ENCODE measurements at places on chromosomes 12 and 14. TPM values are rescaled to one million over a fixed set of nuclear protein-coding genes. Genes with fewer than 3 reads are reported as not detected.
A peak's percentile ranks its signal among the peaks of the same experiment; 100 is the strongest.

DNA sequence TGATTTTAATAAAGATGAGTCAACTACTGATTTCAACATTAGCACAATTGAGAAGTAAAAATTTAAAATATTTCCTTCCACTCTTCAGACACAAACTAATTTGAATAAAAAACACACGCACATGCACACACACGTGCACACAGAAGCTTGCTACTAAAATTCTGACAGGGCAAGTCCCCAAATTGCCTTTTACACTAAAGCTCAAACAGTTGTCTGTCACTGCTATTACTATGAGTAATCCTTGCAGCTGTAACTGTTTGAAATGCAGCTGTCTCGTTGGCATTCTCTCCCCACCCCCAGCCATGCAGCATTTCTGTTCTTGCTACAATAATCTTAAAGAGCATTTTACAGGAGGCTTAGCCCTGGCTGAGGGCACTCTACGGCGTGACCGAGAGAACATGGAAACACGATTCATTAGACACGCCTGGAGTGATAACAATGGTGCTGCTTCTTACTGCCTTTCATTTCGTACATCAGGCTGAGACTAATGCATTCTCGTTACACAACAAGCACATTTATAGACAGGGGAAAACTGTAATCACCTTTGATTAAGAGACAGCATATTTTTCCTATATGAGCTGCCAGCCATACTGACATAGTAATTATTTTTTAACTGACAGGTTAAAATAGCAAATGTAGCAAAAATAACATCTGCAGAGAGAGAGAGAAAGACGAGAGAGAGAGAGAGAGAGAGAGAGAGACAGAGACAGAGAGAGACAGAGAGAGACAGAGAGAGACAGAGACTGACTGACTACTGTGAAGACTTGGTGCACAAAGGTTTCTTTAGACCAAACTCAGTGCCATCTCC is 153.8 kb downstream of the MED13L start:
- DNase-seq, result peak; percentile 39

DNA sequence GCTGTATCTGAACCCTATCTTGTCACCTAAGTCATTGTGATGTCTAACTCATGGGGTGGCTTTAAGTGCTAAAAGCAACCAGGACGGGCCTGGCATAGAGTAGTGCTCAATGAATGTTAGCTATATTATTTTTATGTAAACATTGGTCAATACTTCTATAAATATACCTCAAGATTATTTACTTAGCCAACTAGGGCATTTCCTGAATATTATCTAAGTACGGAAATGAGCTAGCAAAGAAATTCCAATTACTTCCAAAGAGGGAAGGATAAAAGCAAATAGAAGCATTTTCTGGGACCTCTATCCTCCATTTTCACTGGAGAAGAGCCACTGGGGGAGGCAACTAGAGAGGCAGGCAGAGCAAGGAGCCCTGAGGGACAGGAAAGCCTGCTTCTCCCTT is 20.6 kb downstream of the CCDC92 start:
- no peak for DNase-seq

GRCh38 chr12:46459861-46460545 is 87.4 kb upstream of the SLC38A2 start:
- DNase-seq, result no peak

- DNase-seq, result no peak
Observed at GRCh38 chr12:106601031-106601430, 18.2 kb downstream of the RFX4 start.

DNA sequence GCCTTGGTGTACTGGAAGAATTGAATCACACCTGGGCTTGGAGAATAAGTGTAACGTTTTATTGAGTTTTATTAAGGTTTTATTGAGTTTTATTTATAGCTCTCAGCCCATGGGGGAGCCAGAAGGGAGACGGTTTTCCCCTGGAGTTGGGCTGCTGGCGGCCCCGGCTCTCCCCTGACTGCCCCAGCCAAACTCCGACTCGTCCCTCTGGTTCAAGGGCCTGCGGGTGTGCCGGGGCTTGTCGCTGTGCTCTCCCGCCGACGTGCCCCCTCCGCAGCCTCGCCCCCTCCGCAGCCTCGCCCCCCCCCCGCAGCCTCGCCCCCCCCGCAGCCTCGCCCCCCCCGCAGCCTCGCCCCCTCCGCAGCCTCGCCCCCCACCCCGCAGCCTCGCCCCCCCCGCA is 326.1 kb upstream of the RTL1 start:
- no peak for DNase-seq

The USP44 gene
- total RNA-seq, result 1.8 TPM

DNA sequence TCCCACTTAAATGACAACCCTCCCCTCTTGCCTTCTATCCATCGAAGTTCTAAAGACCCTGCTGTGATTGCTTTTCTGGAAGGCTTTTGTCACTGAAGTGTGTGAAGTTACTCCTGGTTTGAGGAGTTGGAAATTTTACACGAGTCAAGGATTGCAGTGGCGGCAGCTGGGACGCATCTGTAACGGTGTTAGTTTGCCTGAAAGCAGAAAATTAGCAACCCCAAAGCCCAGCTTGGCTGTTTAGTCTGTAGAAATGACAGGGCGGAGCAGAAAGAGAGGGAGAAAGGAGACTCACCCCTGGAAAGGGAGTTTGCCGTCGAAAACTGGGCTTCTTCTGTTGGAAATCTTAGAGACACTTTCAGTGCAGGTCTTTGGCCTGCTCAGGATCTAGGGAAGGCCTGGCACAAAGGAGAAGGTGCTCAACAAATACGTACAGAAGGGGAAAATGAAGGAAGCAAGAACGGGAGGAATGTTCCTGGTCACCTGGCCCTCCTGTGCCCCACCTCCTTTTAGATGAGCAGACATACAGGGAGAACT is 931 bp upstream of the MYF5 start:
- DNase-seq, result no peak

GRCh38 chr14:51395361-51395849 is 155.4 kb downstream of the TMX1 start:
- peak; percentile 94 for DNase-seq

GRCh38 chr14:38404616-38405015 is 148.7 kb upstream of the CLEC14A start:
- peak; percentile 52 for DNase-seq

The CCDC196 gene
- not detected for total RNA-seq

DNA sequence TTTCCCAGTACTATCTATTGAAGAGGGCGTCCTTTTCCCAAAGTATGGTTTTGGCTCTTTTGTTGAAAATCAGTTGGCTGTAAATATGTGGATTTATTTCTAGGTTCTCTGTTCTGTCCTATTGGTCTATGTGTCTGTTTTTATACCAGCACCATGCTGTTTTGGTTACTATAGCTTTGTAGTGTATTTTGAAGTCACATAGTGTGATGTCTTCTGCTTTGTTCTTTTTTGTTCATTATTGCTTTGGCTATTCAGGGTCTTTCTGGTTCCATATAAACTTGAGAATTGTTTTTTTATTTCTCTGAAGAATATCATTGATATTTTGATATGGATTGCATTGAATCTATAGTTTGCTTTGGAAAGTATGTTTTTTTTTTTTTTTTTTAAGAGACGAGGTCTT is 67.4 kb downstream of the ERC1 start:
- DNase-seq, result no peak

- peak; percentile 62 for DNase-seq
Observed at GRCh38 chr12:2052826-2053678, at the start of gene CACNA1C. TSS of gene CACNA1C (plus strand) at chr12:2052987. CDS start at chr12:2053563, 576 bp downstream.

- no peak for DNase-seq
Observed at GRCh38 chr12:56151672-56152131, 685 bp upstream of the MYL6B start.

DNA sequence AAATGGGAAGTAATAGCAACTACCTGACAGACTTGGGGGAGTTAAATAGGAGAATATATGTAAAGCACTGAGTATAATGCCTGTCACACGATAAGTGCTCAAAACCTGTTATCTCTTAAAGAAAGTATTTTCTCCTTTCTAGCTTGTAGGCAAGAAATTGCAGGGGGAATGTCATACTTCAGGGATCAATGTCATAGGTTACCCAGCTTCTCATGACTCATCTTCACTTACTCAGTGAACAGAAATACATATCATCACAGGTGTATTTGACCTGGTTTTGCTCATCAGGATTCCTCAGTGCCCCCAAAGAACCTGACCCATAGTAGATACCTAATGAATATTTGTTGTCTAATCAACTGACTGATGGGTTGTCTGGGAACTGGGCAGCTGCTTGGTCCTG is 285.0 kb upstream of the ATP2B1 start:
- DNase-seq, result no peak

DNA sequence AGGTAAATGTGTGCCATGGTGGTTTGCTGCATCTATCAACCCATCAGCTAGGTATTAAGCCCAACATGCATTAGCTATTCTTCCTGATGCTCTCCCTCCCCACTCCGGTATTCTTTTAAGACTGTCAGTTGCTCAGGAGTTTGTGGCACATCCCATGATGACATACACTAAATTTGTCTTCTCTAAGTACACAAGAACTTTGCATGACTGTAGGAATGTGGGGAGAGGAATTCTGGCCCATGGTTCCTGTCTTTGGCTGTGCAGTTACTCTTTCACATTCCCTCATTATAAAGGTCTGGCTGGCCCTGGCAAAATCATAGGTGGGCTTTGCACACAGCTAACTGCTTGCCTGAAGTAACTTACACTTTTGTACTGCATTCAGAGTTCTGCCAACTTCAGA is 30.3 kb downstream of the HMGA2 start:
- DNase-seq, result no peak

- no peak for DNase-seq
Observed at GRCh38 chr14:75190023-75190422, 13.6 kb upstream of the TMED10 start.

- no peak for DNase-seq
Observed at GRCh38 chr12:21337453-21337852, 2.7 kb upstream of the SLCO1A2 start.

DNA sequence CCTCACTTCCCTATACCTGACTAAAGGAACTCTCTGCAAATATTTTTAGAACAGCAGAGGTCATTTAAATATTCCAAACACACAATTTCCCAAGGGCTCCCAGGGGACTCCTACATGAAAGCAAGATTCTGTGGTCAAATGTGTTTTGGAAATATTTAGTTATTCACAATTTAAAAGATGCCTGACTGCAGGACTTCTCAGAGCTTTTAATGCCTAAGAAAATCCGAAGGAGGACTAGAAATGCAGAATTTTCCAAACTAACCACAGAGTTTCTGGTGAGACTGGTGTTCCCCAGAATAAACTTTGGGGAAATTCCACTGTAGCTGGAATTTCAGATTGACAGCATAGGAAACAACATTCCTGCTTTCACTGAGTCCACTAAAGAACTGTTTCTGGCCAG is 84.8 kb upstream of the MAP1LC3B2 start:
- peak; percentile 30 for DNase-seq

DNA sequence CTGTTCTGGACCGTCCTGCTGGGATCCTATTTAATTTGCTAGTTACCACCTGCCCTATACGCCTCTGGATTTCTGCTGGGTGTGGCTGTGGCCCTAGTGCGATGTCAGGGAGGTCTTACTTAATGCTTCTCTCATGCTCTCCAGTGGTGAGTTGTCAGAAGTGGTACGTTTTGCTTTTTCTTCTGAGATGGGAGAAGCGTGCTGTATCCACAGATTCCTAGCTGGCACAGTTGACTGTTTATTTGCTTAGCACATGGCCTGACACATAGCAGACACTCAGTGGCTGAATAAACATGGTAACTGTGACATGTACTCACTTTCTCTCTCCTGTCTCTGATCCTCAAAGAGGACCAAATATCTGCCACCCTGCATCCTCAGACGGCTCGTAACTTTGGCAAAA is 107.3 kb downstream of the CACNA1C start:
- DNase-seq, result peak; percentile 35

The ZNF385A gene
- 1.6 TPM for total RNA-seq

The RBP5 gene
- not detected for total RNA-seq

- DNase-seq, result peak; percentile 52
Observed at GRCh38 chr14:54207476-54208462, 189.0 kb upstream of the CDKN3 start.

The ORMDL2 gene
- total RNA-seq, result 16.9 TPM

DNA sequence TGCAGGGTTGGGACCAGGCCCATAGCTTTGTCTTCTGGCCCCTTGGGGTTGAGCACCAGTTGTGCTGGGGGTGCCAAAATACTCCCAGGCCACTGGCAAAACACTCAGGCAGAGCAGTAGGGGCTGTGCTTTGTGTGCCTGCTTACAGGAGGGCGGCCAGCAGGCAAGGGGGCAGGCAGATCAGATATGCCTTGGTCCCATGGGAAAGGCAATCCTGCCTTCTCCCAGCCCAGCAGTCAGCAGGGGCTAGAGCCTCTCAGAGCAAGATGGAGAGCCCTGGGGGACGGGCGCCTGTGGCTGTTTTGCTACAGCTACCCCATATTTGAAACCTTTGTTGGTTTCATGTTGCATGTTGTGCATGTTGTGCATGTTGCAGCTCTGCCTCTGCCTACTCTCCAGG is 36.2 kb upstream of the TMX1 start:
- no peak for DNase-seq

The FGFR1OP2 gene
- total RNA-seq, result 37.0 TPM

DNA sequence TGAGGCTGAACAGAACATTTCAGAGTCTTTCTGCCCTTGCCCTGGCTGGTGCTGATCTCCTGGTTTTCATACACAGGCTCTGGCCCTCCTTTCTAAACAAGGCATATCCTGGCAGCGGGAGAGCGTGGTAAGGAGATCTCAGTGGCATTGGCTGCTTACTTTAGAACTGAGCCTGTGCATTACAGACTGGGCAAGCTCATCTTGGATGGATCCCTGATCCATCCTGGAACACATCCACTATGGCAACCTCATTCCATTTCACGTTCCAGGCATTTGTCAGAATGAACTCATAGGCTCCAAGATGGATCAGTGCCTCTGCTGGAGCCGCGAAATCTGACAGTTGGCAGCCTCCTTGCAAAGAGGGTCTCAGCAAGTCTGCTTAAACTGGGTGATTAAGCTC is 224.5 kb upstream of the PELI2 start:
- no peak for DNase-seq

- peak; percentile 16 for DNase-seq
Observed at GRCh38 chr12:127133675-127134335, 1133.2 kb upstream of the TMEM132C start.

The TAS2R50 gene
- total RNA-seq, result 3.1 TPM

- DNase-seq, result no peak
Observed at GRCh38 chr14:104802394-104803184, 1.7 kb downstream of the ZBTB42 start.

The PRR4 gene
- total RNA-seq, result 3.4 TPM

DNA sequence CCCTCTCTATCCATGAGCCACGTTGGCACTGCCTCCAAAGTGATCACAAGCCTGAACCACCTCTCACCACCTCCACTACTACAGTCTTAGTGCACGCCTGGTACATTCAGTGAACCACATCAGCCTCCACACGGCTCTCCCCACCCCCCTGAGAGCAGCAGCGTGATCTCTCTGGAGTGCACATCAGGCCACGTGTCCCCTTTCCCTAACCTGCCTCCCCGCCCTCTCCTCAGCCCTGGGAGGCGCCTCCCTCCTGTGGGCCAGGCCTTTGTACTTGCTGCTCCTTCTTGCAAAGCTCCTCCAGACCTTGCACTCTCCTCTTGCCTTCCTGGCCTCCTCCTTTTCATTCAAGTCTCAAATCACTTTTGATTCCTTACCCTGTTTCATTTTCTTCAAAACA is 49.8 kb downstream of the SLC6A12 start:
- DNase-seq, result no peak

- DNase-seq, result peak; percentile 42
Observed at GRCh38 chr14:50312734-50313054, 570 bp downstream of the DMAC2L start.

GRCh38 chr14:89215531-89215930 is 201.5 kb downstream of the FOXN3 start:
- DNase-seq, result no peak

The PTGER2 gene
- total RNA-seq, result 1.6 TPM
